ENCODE measurements at places on chromosomes 6 and 20.

DNA sequence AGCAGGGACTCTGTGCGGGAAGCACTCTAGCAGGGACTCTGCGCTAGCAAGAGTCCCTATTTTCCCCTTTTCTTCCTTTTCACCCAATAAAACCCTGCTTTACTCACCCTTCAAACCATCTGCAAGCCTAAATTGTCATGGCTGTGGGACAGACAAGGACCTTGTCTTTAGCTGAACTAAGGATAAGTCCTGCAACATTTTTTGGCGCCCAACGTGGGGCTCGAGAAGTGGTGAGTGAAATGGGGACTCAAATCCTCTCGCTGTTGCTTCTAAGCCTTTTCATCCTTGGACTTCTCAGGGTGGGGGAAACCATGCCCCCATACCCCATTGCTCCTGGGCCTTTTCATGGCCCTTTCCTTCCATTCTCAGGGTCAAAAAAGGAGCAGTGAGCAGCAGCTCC is 46.4 kb downstream of the IMPG1 start:
- DNase-seq = no peak

- no peak for DNase-seq
Observed at GRCh38 chr6:1770968-1771723, 161.4 kb downstream of the FOXC1 start.

- DNase-seq = no peak
Observed at GRCh38 chr6:151993364-151993763, 185.9 kb downstream of the ESR1 start.

GRCh38 chr6:110363748-110364147 is 5.6 kb upstream of the METTL24 start:
- no peak for DNase-seq

- DNase-seq = no peak
Observed at GRCh38 chr6:159427771-159428170, 258.6 kb downstream of the FNDC1 start.

- no peak for DNase-seq
Observed at GRCh38 chr6:157660414-157660813, 162.6 kb upstream of the SNX9 start.

GRCh38 chr6:168874637-168875036 is 379.0 kb downstream of the THBS2 start:
- DNase-seq = no peak

DNA sequence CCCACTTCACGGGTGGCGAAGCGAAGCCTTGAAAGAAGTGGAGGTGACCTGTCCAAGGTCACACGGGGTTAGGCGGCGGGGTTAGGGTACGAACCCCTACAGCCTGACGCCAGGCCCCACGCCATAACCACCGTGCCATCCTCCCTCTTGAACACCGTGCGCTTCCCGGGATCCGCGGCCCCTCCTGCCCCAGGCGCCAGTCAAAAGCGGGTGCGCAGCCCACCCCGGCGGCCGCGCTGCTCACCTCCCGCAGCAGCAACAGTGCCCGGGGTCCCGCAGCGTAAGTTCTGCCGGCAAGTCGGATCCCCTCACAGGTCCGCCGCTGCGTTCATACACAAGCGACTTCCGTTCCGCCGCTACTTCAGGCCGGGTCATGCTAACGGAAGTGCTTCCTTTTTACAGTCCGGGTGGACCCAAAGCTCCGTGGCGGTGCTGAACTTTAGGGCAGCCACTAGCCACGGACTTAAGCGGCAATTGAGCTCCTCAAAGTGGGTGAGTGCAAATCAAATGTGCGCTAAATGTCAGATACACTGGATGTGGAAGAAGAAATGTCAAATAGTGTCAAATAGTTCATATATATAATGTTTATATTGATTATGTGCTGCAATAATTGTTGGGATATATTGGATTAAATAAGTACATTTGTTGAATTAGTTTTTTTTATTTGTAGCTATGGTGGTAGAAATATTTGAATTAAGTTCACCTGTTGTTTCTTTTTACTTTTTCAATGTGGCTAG is at the start of gene CDK5RAP1:
CDK5RAP1 (minus strand) TSS at position 336 of the 737 bp plus-strand sequence. CDS start 4,455 bp downstream, outside the sequence.
- peak; percentile 79 for DNase-seq

GRCh38 chr20:4592316-4593148 is 129.2 kb upstream of the PRND start:
- peak; percentile 30 for DNase-seq

DNA sequence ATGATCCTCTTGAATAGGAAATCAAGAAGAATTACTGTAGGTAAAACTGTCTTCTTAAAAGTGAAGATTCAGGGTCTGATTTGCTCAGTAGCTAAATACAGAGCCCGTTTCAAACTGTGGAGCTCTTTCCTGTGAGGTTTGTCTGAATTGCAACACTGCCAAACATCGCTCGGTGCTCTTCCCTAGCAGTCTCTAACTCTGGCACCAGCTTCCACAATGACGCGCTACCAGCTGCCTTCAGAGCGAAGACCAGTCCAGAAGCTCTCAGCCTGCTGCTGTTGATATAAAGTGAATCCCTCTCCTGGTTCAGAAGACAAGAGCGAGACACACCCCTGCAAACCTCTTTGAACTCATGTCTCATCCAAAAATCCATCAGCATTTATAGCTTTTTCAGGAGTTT is 447.0 kb downstream of the LMBRD1 start:
- no peak for DNase-seq

- DNase-seq = no peak
Observed at GRCh38 chr20:10094566-10095173, 59.9 kb downstream of the ANKEF1 start.

DNA sequence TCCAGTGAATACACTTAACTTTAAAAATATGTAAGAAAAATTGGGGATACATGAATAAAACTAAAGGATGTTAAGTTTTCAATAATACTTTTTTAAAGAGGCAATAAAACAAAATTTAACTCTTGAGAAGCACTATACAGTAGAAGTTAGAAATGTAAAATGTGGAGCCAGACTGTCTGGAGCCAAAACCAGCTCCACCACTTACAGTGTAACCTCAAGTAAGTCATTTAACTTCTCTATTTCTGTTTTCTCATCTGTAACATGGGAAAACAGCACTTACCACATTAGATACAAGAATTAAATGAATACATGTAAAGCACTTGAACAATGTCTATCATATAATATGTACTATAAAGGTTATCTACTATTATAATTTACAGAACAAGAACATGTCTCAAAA is 6.7 kb downstream of the ATG5 start:
- no peak for DNase-seq

GRCh38 chr20:53138454-53139262 is 166.5 kb downstream of the TSHZ2 start:
- DNase-seq = no peak

DNA sequence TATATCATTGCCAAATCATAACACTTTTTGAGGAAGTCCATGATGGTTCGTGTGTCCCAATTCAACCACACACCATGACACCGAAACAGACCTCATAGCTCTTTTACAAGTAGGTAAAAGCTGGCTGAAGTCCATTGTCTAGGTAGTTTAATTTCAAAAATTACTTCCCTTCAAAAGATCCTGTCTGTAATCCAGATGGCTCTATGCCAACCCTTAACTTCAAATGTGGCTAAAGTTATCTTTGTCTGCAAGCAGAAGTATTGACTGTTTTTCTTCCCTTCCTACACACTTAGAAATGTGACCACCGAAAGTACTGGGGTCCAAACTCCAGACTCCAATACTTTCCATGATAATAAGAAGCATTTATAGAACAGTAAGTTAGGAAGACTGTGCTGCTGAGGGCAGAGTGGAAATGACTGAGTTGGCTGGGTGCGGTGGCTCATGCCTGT is 8.3 kb upstream of the TIAM2 start:
- DNase-seq = no peak

- DNase-seq = no peak
Observed at GRCh38 chr6:105526225-105526872, 123.5 kb upstream of the PREP start.

- no peak for DNase-seq
Observed at GRCh38 chr6:24140591-24140990, 14.6 kb downstream of the NRSN1 start.
